ENCODE measurements at places on chromosomes 12 and 14.

DNA sequence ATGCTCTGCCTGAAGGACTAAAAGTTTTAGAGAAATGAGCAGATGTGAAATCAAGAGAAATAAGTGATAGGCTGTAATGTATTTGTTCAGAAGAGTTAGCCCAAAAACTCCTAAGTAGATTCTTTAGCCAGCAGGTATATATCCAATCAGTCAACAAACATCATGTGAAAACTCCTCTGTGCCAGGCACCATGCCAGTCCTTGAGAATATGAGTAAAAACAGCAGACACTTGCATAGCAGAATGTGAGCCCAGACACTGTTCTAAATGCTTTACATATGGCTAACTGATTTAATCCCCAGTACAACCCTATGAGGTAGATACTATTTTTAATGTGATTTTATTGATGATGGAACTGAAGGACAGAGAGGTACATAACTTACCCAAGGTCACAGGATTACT, 329.8 kb downstream of the PAWR start:
- no peak for DNase-seq

DNA sequence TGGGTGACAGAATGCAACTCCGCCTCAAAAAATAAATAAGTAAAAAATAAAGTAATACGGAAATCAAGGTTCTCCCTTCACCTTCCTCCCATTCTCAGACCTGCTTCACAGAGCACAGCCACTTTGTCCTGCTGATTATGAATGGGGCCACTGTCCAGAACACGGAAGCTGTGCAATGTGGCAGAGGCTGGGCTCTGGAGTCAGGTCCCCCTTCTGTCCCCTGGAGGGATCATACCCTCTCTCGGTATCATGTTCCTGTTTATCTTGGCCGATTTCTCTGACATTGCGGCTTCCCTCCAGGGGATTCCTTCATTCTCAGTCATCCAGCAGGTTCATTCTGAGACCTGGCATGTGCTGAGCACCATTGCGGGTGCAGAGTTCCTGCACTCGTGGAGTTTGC, 11.3 kb downstream of the PPP2R5C start:
- DNase-seq: no peak

- no peak for DNase-seq
Observed at GRCh38 chr12:13981296-13981962, at the start of gene GRIN2B. TSS of gene GRIN2B (minus strand) at chr12:13981602. CDS start at chr12:13866208, 115,394 bp downstream.

DNA sequence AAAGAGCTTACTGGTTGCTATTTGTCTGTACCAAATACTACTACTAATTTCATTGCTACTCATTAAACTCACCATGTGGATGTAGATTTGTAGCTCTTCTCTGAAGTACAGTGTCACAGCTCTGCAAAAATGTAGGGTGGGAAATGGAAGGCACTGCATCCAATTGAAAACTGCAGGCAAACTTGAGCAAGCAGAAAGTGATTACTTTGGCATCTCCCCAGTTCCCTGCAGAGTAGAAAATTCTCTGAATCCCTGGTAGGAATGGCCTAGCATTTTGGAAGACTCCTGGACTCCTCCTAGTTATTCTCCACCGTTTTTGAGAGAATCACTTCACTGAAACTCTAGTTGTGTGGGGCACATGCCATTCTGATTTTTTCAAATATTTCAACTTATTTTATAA, 239.1 kb downstream of the DIO2 start:
- DNase-seq: no peak

DNA sequence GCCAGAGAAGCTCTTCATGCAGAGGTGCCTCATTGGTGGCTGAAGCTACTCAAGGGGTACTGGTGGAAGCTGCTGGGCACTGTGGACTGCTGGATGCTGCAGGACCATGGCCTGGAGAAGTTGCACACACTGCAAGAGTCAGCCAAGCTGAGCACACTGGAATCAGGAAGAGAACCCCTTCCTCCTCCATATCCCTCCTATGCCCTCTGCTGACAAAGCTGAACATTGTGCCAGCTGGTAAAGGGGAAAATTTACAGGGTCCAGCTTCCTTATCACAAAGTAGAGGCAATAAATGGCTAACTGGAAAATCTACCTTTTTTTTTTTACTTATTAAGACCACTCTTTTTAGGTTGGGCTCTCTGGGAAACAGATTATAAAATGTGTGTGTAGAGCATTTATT, 6.5 kb downstream of the CCDC175 start:
- DNase-seq: no peak

DNA sequence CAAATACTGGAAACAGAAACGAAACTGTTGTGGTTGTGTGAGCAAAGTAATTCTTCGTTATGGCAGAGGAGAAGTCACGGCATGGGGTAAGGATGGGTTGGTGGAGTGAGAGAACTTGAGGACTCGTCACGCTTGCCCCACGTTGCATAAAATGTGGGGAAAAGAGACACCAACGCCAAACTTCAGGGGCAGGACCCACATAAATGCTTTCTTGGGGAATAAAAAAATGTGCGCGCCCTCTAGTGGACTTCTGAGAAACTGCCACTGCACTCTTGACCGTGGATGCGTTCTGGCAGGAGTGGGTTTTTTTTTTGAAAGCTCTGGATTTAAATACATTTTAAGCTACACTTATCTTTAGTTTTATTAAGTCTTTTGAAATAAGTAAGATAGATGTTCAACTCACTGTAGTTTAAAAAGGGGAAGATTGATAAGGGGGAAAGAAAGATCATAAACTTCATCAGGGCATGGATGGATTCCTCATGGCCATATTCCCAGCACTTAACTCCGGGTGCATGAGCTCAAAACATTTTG, 4.1 kb upstream of the IGF1 start:
- DNase-seq: peak; percentile 56

- no peak for DNase-seq
Observed at GRCh38 chr12:126903027-126903876, 1363.7 kb upstream of the TMEM132C start.

- DNase-seq: peak; percentile 12
Observed at GRCh38 chr14:99899578-99900178, 106.5 kb downstream of the EML1 start.

- peak; percentile 30 for DNase-seq
Observed at GRCh38 chr12:121240484-121241101, 30.7 kb downstream of the P2RX4 start.

DNA sequence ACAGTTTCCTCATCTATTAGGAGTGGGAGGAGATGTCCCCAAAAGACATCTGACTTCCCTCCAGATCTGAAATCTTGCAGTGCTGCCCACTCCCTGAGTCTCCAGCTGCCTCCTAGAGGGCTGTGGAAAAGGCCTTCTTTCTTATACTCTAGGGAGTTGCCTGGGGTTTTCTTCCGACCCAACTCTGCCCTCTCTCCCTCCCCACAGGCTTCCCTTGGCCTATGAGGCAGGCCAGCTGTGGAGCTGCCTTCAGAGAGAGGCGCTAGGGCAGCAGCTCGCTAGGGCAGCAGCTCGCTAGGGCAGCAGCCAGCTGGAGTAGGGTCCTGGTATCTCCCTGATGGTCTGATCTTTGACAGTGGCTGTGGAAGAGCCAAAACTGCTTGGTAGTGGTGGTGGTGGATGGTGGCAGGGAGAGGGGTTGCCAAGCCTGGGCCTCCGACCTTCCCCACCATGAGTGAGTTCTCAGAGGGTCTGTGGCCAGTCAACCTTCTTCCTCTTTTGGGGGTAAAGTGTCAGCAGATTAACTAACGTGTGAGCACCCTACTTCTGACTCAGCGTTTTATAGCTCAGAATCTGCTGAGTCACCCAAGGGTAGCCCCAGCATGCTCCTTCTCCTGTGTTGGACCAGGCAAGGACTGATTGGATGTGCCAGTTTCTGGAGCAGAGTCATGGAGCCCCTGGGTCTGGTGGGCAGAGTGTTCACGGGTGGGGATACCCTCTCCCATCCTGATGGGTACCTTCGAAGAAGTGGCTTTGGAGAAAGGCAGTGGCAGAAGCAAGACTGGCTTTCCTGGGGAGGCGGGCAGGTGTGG, 2.3 kb downstream of the SLC48A1 start:
- DNase-seq: peak; percentile 50

- peak; percentile 56 for DNase-seq
Observed at GRCh38 chr12:88153959-88154358, 11.9 kb downstream of the TMTC3 start.

DNA sequence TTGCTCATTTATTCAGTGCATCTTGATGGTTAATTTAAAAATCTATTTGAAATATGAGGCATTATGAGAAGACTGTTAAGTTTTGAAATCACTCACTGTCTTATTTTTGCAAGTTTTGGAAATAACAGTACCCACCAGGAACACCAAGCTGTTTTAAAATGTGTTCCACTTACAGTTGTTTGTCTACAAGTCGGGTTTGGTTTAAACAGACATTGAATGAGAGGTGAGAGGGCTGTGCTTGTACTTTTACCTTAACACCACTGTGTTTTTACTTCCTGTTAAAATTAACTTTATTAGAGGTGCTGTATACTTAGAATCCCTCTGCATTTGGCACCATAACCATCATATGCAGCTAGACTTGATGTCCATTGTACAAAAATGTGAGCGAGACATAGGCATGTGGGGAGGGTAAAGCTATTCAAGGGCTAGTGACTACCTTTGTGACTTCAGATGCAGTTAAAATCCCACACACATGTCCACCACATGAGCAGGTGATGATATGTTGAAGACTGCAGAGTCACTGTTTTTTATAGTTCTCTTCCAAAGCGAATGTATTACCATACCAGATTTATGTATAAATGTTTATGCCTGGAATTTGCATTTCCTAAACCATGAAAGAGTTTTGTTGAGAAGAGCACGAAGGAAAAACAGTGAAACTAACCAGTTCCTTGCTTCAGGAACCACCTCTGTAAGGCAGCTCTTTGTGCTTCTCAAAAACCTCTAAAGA, 12.9 kb downstream of the ELK3 start:
- DNase-seq: no peak

- no peak for DNase-seq
Observed at GRCh38 chr14:90647473-90648005, 168.7 kb downstream of the TTC7B start.

- DNase-seq: peak; percentile 69
Observed at GRCh38 chr12:11652351-11653040, 3.0 kb downstream of the ETV6 start.

- DNase-seq: no peak
Observed at GRCh38 chr12:96502477-96502876, 13.1 kb downstream of the CFAP54 start.

DNA sequence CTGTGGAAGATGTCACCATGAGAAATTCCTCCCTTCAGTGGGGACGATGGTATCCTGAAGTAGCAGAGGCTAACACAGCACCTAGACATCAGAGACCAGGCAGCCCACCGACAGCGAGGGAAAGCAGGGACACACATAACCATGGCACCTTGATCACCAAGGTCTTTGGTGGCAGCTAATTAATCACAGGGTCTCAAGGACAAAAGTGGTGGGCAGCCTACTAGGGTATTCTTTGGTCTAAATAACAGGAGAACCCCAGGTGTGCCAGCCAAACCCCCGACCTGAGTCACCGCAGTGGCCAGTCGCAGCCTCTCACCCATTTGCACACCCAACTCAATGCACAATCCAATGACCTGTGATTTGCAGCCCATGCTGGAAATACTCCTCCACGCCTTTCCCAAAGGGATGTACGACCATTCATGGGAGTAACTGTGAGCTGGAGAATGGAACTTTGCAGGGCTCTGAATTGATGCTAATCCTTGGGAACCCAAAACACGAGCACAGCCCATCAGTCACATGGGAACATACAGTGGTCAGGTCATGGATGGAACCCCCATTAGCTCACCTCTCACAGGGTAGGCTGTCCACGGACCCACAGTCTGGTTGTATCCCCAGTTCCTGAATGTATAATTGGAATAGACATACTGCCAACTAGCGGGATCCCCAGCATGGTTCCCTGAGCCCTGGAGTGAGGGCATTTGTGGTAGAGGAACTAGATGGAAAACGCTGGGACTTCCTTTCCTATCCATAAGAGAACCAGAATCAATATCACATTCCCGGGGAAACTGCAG, 58.7 kb upstream of the C14orf180 start:
- no peak for DNase-seq

DNA sequence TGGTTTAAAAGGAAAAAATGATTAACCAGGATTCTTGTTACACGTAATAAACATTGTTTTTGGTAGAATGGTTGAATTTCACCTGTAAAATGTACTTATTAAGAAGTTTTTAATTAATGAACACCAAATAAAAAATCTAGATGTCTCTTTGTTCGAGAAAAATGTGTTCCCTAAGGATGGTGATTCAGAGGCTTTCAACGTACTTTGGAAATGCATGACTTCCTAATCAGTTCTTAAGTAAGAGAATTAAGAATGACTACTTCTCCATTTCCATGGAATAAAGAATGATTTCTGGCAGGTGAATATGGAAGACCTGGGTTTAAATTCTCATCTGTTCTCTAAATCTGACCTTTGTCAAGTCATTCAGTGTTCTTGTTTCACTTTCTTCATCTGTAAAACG, 428.6 kb downstream of the KCNH5 start:
- no peak for DNase-seq

DNA sequence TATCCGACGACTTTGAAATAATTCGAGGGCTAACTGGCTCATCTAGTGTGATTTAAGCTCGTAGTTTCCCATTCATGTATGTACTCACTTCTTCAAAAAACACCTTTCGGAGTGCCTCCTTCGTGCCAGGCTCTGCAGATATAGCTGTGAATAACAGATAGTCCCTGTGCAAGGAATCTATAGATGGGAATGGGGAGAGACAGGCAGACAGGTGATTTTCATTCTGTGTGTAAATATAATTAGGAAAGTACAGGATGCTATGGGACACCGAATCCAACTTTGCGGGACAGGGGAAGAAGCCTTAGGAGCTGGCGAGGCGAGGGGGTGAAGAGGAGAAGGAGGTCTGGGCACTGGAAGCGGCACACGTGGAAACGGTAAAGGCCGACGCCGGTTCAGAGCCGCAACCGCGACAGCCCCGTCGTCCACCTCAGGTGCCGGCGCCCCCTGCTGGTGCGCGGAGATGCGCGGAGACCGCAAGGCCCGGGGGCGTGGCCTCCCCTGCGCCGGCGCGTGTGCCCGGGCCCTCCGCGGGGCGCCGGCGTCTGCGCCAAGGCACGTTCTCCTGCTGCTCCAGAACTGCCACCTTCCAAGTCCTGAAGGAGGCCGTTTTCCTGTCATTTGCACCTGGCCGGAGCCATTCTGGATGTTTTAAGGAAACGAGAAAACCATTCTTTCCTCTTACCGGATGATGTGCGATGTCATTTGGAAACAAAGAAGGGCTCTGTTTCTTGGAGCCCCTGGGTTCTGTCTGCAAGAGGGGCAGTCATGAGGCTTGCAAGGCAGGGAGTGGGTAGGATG, 18.0 kb upstream of the CACNA1C start:
- DNase-seq: peak; percentile 76

- no peak for DNase-seq
Observed at GRCh38 chr14:24556756-24557155, 19.3 kb downstream of the CTSG start.
